IMR-90 (cell line): ENCODE measurements at places on chromosomes 1 and 21. TPM values are rescaled to one million over a fixed set of nuclear protein-coding genes. Genes with fewer than 3 reads are reported as not detected.

- no peak for DNase-seq
Observed at GRCh38 chr1:192832492-192832891, 23.7 kb downstream of the RGS2 start.

DNA sequence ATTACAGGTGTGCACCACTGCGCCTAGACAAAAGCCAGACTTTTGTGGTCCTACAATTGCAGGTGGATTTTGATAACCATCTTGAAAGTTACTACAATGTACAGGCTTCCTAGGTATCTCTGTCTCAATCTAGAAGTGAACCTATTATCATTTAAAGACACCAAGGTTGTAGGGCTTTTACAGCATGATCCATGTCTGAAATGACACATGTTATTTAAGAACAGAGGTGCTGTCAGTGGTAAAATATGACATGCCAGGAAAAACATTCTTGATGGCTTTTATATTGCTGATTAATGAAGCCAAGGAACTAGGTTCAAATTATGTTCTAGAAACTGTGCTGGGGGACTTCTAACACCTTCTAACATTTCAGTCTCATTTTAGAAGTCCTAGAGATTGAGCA lies 253.1 kb downstream of the SDCCAG8 start:
- no peak for DNase-seq

GRCh38 chr1:175600721-175601440 lies 142.5 kb downstream of the TNR start:
- DNase-seq: no peak

- DNase-seq: peak; percentile 89
Observed at GRCh38 chr1:16187748-16188401, 24.6 kb downstream of the ARHGEF19 start.

DNA sequence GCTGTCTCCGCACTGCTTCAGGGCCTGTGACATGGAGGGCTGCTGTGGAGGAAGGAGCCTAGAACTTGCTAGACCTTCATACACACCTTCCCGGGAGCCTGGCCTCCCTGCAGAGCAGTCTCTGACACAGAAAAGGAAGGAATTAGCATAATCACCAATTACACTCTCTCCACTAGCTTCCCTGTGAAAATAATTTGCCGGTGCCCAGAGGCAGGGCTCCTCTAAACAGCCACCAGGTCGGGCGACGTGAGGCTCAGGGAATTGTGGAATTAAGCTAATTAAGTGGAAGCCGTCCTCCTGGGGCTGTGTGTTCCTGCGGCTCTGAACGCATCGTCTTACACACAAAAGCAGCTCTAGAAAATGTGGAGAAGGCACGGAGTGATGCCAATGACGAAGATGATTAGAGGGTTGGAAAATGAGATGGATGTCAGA lies 82.6 kb downstream of the NENF start:
- no peak for DNase-seq

The CFAP141 gene
- polyA plus RNA-seq: not detected in 2 replicates
